ENCODE measurements at places on chromosomes 5 and 9.

DNA sequence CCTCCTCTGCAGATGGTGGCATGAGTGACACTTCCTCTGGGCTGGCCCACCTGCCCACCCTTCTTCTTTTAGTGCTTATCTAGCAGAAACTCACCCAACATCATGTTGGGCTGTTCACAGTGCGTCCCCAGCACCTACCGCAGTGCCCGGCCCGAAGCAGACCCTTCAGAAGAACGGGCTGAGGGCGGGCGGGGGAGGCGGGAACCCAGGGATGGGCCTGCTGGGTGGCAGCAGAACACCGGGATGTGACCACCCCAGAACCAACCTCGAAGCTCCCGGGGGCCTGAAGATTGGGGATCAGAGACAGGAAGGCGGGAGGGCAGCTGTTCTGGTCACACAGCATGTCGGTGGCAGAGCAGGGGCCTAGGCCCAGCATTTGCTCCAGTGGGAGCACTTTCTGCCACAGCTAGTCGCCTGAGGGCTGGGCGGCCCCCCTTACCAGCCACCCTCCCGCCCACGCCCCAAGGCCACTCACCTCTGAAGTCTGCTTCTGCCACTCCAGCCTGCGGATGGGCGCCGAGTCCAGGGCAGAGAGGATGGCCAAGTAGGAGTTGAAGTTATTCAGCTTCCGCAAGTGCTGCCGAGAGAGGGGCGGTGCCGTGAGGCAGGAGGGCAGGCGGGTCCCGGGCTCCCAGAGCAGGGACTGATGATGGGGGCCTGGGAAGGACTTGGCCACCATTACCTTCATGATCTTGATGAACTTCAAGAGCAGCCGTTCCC lies 38.7 kb downstream of the PRRT1B start:
- DNase-seq, result no peak

- DNase-seq, result no peak
These were observed 75.3 kb downstream of the ADAMTS2 start for GRCh38 chr5:179269781-179270543.

GRCh38 chr5:83767409-83767992 lies 46.8 kb upstream of the HAPLN1 start:
- DNase-seq, result peak; percentile 48

GRCh38 chr5:179974246-179974945 lies 66.7 kb upstream of the TBC1D9B start:
- DNase-seq, result no peak

DNA sequence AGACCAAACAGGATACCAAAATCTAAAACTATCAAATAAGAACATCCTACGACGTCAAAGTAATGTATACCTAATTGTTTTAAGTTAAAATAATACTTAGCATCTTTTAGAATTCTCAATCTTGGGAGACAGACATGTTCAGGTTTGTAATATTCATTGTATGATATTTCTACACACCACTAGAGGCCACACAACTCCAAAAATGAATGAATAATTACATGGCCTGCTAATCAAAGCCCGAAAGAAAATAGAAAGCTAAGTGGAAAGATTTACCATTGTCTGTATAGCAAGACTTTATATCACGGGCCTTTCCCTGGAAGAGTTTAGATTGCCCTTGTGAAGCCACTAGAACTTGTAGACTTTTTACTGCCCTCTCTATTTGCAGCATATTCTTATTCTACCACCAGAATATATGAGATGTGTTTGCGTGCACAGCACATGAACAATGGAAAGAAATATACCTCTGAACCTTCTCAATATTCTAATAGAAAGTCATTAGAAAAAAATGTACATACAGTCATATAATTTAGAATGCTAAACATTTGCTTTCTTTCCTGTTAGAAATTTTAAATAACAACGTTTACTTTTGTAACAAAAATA lies 380.1 kb upstream of the NUDT12 start:
- peak; percentile 51 for DNase-seq

GRCh38 chr9:127720031-127720864 lies 4.4 kb downstream of the TTC16 start:
- no peak for DNase-seq

DNA sequence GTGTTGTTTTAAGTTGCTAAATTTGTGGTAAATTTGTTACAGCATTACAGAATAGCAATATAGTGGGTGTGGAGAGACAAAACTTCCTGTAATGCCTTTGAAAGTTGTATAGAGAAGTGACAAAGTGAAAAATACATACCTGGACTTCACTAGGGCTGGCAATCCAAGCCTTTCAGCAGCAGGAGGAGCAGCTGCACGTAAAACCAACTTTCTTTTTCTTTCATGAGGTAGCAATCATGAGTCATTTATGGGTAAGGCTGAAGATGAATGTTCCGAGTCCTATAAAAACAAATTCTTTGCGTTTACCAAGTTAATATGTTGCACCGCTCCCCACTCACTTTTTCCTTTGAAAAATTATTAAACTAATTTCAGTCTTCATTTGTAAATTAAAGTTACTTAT lies 1138.2 kb downstream of the TAF11L14 start:
- peak; percentile 74 for DNase-seq

DNA sequence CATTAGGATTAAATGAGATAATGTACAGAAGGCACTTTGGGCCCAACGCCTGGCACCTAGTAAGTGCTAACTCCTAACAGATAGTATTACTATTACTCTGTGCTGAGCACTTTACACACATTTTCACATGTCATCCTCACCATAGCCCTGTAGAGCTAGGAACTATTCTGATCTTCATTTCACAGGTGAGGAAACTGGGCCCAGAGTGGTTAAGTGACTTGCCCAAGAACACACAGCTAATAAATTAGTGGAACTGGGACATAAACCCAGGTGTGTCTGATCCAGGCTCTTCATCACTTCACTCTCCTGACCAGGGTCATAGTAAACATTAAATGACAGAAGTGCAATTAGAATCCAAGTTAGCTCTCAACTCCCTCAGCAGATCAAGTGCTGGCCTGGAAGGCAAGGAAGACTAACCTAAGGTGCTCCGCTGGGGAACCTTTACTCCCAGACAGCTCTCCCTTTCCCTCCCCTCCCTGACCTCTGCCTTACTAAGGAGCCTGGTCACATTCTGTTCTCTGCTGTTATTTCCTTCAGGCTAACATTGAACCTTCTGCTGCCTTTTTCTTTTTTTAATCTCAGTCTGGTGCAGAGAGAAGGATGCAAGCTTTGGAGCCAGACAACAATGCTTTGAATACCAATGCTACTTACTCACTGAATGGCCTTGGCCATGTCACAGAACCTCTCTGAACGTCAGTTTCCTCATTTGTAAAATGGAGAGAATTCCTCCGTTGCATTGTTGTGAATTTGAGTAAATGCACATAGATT lies 4.1 kb upstream of the ADRA1B start:
- no peak for DNase-seq
